Skin of body (tissue), 3 donors: ENCODE measurements at places on chromosomes 3 and 15. TPM values are rescaled to one million over a fixed set of nuclear protein-coding genes. Genes with fewer than 3 reads are reported as not detected.
A peak's percentile ranks its signal among the peaks of the same experiment; 100 is the strongest.

DNA sequence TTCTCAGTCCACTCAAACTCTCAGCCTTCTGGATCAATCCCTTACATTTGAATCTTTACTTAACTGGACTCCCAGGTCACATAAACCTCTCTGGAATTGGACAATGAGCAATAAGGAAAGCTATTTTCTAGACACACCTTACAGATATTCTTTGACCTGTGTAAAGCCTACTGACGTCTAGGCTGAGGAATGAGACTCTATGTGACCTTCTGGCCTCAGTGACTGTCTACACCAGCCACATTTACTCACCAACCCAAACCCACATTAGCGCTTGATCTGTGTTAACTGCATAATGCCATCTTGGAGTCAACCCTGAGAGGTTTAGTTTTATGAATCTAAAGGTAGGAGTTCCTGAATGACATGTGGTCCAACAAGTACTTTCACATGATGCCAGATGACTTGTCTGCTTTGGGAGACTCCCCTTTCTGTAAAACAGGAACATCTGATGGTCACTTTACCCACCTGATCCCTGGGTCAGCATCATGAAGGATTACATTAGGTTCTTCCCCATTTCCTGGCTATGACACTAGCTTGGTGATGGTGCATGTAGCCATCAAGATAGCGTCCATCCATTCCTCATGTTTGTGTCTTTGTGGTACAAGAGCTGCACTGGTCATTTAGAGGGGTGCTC is 11.4 kb upstream of the COMMD2 start:
- DNase-seq: no peak

DNA sequence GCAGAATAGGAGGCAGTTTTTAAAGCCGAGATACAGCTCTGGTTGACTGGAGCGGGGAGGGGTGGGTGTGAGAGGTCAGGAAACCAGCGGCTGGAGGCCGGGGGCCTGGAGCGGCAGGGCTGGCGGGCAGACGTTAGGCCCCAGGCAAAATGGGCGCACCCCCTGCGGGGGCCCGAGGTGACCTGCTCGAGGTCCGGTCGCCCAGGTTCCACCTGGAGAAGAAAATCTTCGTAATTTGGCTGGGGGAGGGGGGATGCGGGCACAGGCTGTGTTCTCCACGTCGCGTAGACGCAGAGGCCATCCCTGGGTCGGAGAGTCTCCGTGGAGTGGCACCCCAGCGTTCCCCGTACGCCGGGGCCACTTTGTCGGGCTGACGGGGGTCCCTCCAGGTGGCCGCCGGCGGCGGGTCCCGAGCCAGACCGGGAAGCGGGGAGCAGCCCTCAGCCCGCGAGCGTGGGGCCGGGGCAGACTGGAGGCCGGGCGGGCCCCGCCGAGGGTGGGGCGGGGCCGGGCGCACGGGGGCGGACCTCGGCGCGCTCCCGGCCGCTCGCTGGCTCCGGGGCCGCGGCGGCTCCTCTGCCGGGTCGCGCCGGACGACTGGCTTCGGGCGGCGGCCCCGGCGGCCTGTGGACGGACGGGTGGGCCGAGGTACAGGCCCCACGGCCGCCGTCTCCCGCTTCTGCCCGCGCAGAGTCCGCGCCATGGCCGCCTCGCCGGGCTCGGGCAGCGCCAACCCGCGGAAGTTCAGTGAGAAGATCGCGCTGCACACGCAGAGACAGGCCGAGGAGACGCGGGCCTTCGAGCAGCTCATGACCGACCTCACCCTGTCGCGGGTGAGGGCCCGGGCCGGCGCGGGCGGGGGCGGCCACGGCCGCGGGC is at the start of gene CRTC3:
TSS of gene CRTC3 (plus strand) at position 553 of the 879 bp plus-strand sequence. CDS start at position 702, 149 bp downstream.
- peak; percentile 6 for DNase-seq

GRCh38 chr3:38264353-38264771 is 1.2 kb upstream of the SLC22A13 start:
- no peak for DNase-seq

GRCh38 chr15:67061811-67062368 is 3.5 kb upstream of the SMAD3 start:
- no peak for DNase-seq

GRCh38 chr3:58580826-58581327 is 3.7 kb upstream of the FAM107A start:
- DNase-seq: peak; percentile 25

Gene TFRC
- 115 TPM for total RNA-seq

- no peak for DNase-seq
Observed at GRCh38 chr15:68793776-68794175, 26.9 kb downstream of the ANP32A start.

GRCh38 chr3:23580096-23580713 is 225.6 kb upstream of the UBE2E1 start:
- no peak for DNase-seq

Gene TICRR
- total RNA-seq: 2.4 TPM

DNA sequence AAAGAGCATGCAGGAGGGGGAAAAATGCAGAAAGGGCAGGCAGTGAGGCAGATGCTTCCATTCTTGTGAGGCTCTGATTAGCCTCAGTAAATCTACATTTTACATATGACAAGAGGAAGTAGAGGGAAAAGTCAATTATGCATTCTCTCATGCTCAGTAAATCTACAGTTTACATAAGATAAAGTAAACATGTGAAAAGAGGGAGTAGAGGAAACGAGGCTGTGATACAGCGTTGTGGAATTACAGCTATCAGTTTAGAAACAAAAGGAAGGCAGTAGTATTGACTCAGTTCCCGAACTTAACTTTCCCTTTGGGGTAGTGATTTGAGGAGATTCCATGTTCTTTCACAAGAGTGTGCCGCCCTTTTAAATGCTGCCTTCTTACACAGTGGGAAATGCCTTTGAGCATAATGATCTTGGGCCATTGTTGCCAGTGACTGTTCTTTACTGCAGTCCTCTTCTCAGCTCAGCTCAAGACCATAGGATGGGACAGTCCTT is 39.3 kb downstream of the OSTN start:
- no peak for DNase-seq

Gene ZNF385D
- total RNA-seq: 16.2 TPM

DNA sequence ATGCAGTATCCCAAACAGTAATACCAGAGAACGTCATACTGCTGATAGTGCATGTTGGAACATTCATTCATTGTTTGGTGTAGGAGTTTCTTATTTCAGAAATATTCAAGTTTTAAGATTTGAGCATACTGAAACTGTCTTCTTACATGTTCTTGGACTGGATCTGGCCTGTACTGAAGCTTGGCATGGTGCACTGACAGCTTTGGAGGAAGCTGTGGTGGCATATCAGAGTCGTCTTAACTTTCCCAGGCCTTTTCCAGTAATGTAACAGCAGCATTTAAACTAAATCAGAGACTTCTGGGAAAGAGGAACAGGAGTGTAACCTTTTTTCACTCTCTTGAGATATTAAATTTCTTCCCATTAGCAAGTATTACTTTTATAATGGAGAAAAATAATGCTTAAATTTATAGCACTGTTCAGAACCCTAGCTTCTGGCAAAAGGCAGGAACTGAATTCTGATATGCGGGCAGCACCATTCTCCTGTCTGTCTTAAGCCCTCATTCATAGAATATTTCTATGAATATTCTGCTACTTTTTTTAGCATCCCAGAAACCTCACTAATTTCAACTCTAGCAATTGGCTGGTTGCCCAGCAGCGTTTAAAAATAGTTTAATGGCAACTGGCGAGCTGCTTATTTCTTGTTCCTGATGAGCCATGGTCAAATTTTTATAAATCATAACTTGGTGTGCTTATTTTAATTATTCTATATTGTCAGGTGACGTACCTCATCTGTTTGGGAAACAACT is 31.1 kb downstream of the DNAJC13 start:
- peak; percentile 8 for DNase-seq

- DNase-seq: no peak
Observed at GRCh38 chr3:5002174-5002870, 23.1 kb downstream of the BHLHE40 start.

Gene KLHL40
- total RNA-seq: 13.4 TPM
